ENCODE measurements at places on chromosomes 3 and 15.

DNA sequence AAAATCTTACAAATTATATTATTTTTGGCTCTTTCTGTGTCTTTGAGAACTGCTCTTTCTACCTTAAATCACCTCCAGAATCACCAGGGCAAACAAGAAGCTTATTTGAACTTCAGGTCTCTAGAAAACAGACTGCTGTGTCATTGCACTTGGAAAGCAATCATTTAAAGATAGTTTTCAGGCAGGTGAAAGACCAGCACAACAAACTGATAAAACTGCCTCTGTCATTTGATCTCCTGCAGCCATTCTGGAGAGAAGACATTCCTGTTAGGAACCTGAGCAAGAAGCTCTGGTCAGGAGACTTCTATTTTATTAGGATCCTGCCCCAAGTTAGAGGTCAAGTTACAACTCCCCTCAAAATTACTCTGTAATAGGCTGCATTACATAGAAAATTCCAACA, 50.7 kb upstream of the AP4E1 start:
- DNase-seq: no peak

GRCh38 chr3:42503957-42504333, 1.5 kb downstream of the VIPR1 start:
- no peak for DNase-seq

DNA sequence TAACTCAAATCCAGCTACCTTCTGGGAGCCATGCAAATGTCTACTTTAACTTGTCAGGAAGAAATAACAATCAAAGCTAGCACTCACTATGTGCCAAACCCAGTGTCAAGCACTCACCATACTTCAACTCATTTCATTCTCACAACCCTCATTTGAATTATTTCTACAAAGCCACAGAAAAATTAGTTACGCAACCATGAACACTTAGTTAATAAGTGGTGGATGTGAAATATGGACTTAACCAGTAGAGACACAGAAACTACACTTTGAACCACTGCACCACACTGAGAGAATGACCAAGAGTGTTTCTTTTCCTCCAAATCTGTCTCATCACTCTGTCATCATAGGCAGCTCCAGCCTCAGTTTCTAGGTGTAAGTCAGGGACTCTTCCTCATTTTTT, 91.0 kb upstream of the MBNL1 start:
- DNase-seq: no peak

DNA sequence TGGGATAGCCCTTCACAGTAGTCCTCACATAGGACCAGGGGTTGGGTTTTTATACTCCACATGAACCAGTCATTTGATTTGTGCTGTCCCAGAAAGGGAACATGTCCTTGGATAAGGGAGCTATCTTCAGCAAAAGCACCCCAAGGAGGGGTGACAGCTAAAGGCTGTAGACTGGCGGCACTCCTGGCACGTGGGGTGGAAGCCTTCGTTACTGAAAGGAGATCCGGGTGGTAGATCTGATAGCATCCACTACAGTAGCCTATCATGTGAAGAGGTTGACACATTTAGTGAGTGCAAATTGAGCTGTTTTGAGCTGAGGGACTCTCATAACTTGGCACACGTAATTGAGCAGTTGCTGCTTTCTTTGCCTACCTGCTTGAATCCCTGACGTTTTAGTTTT, 588.8 kb upstream of the GOLIM4 start:
- no peak for DNase-seq

DNA sequence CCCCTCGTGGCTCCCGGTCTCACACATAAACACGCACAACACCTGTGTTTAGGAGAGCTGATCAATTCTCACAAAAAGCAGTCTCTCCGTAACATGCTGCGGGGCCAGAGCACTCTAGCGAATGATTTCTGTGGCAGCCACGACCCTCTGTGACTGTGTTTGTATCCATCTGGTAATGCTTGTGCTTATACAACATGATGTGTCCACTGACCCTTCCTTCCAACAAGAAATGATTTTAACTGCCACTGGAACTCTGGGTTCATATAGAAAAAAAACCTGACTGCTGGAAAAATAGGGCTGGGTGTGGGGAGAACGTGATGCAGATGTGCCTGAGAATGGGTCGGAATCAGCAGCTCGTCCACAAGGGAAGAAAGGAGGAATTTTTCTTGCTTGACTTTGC, 410.2 kb downstream of the GAP43 start:
- no peak for DNase-seq

DNA sequence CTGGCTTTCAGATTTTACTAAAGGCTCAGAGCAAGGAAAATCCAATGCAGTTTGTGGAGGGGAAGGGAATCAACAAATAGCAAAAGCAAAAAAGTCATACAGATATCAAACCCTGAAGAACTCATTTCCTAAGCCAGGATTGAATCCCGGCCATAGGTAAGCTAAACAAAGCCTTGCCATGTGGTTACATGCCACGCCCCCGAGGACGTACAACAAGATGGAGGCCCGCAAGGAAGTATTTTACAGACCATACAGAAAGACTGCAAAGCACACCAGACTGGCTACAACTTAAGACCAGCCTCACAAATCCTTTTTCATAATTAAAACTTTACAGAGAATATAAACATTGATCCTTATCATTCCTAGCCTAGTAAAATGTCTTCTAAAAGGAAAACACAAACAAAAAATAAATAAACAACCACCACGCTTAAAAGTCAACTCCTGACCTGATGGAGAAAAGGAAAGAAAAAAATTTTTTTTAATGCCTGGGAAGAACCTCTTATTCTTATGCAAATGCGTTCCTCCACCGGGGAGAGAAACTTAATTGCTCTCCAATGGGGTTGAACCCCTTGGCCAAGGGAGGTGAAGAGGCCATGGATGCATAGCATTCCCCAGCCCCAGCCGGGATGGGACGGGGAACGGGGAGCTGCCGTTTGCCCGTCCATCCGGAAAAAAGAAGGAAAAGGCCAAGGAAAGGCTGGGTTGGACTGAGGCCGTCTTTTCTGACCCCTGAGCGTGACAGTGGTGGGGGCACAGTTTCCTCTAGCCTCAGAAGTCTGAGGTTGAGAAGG, 39.3 kb downstream of the IL1RAP start:
- no peak for DNase-seq
